ENCODE measurements at places on chromosomes 13 and 19.

- DNase-seq: peak; percentile 97
Measured at GRCh38 chr19:47094557-47095475, 18.8 kb downstream of the ZC3H4 start.

DNA sequence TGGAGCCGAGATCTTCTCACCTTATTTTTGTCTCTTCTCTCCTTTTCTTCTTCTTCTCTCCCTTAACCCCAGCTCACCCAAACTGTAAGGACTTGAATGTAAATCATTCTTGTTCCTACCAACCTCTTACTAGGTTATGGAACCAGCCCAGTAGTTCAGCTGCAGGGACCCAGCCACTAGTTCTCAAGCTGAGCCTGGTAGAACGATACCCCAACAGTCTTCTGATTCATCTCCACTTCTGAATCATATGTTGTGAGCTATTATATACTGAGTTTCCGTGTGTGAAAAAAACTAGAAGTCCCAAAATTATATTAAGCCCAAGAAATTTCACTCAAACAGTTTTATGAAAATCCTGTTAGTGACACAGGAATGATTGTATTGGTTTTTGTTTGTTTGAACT lies 67.7 kb downstream of the DCT start:
- DNase-seq: no peak

DNA sequence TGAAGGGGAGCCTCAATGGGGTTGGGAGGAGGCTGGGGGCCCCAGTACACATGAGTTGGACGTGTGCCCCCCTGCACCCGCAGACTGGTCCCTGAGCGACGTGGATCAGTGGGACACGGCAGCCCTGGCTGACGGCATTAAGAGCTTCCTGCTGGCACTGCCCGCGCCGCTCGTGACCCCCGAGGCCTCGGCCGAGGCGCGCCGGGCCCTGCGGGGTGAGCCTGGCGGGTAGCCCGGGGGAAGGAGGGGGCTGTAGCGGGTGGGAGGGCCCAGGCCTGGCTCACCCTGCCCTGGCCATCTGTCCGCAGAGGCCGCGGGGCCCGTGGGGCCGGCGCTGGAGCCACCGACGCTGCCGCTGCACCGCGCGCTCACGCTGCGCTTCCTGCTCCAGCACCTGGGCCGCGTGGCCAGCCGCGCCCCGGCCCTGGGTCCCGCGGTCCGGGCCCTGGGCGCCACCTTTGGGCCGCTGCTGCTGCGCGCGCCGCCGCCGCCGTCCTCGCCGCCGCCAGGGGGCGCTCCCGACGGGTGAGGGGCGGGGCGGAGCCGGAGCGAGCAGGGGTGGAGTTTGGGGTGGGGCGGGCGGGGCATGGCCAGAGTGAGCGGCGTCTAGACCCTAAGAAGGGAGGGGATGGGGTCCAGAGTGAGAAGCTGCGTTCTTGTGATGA lies 8.1 kb downstream of the PIK3R2 start:
- peak; percentile 64 for DNase-seq

- peak; percentile 52 for DNase-seq
Measured at GRCh38 chr19:38977445-38978325, 2.1 kb upstream of the FBXO17 start.

DNA sequence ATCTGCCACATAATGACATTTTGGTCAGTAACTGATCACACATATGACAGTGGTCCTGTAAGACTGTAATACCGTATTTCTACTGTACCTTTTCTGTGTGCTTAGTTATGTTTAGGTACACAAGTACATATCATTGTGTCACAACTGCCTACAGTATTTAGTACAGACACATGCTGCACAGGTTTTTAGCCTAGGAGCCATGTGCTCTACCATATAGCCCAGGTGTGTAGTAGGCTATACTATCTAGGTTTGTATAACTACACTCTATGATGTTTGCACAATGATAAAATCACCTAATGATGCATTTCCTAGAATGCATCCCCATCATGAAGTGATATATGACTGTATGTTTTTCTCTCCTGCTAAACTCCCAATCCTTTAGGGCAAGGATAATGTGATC lies 61.2 kb upstream of the MIR17HG start:
- DNase-seq: peak; percentile 14

DNA sequence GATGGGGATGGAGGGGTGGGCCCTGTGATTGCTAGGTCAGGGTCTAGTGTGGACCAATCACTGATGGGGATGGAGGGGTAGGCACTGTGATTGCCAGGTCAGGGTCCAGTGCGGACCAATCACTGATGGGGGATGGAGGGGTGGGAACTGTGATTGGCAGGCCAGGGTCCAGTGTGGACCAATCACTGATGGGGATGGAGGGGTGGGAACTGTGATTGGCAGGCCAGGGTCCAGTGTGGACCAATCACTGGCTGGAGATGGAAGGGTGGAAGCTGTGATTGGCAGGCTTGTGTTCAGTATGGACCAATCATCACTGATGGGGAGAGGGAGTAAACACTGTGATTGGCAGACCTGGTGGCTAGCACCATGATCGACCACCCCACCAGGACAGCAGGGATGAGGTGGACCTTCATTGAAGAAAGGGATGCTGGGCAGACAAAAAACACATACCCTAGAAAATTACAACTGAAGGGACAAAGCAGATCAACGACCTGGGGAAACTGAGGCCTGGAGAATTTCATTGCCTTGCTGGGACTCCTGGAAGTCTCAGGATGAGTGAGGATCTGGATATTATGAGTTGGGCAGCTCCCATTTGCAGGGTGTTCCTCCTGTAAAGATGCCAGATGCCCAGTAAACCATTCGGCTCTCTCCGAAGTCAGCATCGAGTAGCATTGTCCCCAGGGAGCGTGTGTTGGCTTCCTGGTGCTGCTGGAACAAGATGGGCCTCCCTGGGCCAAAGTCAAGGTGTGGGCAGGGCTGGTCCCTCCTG lies 15.5 kb downstream of the TMPRSS9 start:
- no peak for DNase-seq

GRCh38 chr19:39154629-39155100 lies 29.1 kb downstream of the PAK4 start:
- DNase-seq: peak; percentile 67

GRCh38 chr13:29978211-29978610 lies 127.8 kb upstream of the UBL3 start:
- DNase-seq: no peak

- no peak for DNase-seq
Measured at GRCh38 chr19:50555450-50556281, 12.6 kb downstream of the LRRC4B start.

DNA sequence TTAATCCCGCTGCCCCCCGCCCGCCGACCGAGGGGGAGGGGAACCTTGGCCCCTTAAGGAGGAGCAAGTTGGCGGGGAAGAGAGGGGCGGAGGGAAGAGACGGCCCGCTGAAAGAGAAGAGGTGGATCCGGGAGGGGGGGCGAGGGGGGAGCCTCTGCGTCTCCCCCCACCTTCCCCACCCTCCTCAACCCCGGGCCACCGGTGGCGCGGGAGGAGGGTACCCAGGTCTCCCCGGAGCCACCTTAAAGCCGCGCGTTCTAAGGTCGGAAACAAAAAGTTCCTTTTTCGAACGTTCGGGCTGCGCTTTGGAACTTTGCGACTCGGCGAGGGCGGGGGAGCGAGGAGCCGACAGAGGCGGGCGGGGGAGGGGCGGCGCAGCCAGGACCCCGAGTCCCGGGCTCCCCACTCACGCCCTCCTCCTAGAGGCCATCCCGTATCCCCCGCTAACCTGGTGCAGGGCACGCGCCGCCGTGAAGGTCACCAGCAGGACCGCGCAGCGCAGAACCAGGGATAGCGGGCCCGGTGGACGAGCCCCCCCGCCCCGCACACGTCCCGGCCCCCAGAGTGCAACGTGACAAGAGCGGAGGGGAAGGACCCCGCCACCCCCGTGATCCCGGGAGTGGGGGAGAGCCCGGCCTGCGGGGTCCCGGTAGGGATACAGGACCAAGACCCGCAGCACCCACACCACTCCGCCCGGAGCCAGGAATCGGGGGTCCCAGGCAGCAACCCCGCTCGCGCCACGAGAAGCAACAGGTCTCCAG lies 659 bp downstream of the ERF start:
- no peak for DNase-seq

Measured in large intestine (tissue), 12 donors.